Omental fat pad (tissue), 4 donors: ENCODE measurements at places on chromosomes 7 and 10.

DNA sequence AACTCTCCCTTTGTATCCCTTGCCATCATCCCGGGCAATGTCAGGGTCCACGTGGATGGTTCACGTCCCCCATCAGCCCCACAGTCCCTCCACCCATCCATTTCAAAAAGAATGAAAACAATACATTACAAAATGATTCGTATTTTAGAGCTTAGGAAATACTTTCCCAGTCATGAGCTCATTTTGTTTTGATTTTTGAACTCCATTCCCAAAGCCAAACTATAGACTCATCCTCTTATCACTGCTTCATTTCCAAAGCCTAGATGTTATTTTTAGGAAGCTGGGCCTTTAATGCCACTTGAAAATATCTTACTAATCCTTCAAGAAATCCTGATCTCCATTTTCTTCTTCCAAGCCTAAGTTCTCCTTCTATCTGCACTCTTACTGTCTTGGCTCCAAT is 72.1 kb downstream of the WNT2 start:
- no peak for DNase-seq

DNA sequence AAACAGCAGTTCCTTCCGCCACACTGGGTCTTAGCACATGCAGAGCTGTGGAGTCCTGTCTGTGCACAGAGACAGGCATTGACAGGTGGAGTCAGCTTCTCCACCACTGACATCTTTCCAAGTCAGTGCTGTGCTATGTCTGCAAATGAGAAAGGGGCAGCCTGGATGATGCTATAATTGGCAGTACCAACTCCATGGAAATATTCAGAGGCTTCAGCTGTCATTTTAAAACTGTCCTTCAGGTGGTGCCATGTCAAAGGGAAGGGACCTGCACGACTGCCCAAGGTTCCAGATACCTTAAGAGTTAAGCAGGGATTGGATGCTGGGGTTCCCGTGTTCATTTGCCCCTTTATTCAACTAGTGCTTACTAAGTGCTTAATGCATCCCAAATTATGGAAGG is 258.0 kb upstream of the PRKCQ start:
- DNase-seq: no peak

DNA sequence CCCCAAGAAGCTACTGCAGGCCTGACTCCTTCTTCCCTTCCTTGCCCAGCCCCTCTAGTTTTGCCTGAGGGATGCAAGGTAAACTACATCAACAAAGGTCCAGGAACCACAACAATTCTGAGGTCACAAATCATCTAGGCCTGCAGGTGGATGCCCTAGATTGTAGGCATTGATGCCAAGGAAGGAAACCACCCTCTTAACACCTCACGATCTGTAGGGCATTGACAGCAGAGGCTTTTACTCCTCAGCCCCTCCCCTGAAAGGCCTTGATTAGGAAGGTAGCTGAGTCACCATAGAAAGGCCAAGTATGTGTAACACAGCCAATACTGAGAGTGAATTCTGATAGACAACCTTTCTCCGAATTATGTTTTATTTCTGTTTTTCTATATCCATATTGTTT is 46.7 kb upstream of the FAM3C start:
- no peak for DNase-seq

DNA sequence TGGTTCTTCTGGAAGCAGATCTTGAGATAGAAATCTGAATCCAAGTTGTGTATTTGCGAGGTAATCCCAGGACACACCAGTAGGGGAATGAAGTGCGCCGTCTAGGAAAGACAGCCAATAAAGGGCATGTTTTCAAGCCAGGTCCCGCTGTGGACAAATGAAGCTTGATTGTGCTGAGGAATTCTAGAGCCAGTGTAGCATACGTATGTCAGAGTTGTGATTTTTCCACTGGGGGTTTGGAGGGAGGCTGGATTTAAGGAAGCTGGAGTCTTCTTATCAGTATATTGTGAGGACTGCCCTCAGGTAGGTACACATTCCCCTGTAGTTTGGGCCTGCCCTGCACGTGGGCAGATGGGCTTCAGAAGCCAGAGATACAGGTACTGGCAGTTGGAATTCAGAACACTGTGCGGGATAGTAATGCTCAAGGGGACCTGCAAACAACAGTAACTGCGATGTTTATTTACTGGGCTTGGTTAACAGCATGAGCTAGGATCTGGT is 50.9 kb downstream of the GALNT11 start:
- no peak for DNase-seq

DNA sequence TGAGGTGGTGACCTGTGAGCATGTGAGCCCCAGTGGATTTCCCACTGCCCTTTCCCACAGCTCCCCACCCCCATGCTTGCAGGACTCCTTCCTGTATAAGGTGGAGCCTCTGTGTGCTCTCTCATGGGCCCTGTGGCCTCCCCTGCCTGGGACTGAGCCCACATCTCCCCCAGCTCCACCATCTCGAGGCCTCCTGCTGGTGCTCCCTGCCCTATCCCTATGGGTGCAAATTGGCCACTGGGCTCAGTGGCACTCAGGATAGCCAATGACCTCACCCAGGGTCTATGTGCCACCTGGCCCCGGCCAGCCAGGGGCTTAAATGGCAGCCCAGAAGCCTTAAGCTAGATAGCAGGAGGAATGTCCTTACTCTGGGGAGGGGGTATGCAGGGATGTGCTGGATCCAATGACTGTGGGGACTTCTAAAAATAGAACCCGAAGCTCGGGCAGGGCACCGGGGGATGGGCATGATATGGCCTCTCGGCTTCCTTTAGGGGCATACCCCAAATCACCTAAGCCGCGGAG is 2.0 kb downstream of the LDB3 start:
- no peak for DNase-seq

- no peak for DNase-seq
Observed at GRCh38 chr7:88290491-88290890, 16.2 kb downstream of the STEAP4 start.
